Kidney epithelial cell (primary cell): ENCODE measurements at places on chromosomes 12 and 14.

DNA sequence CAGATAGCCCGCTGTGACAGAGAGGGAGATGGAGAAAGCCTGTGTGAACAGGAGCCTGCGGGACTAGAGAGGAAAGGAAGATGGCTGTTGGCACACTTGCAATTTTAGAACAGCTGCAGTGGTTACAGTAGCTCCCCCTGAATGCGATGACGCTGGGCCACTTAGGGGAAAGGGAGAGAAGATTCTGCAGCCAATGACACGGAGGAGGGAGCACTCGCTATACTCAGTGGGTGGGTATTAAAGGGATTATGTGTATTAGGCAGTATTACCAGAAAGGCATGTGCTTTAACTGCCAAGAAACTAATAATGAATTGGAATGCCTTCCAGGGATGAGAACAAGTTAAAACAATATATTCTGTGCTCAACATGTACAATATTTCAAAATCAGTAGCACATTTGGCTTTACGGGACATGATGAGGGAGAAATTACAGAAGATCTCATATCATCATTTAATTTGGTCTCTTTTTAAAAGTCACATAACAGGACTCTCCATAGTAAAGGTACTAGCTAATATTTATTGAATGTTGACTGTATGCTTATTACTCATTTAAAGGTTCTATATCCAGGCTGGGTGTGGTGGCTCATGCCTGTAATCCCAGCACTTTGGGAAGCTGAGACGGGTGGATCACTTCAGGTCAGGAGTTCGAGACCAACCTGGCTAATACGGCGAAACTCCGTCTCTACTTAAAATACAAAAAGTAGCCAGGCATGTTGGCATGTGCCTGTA is 35.9 kb upstream of the FOS start:
- no peak for DNase-seq

GRCh38 chr14:52329678-52330369 is 15.7 kb downstream of the PTGER2 start:
- no peak for DNase-seq

DNA sequence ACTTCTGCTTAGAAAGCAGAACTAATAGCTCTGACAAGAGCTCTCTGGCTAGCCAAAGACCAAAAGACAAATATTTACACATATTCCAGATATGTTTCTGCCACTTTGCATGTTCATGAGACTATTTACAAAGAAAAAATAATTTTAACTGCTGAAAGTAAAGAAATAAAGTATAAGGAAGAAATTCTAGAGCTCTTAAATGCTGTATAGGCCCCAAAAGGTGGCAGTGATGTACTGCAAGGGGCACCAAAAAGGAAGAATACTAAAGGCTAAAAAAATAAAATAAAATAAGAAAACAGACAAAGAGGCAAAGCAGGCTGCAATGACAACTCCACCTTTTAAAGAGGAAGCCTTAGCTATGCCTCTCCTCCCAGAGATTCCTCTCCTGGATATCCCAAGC is 23.0 kb downstream of the KLRK1 start:
- no peak for DNase-seq

- no peak for DNase-seq
Measured at GRCh38 chr14:61811882-61812346, 49.7 kb downstream of the SNAPC1 start.

- no peak for DNase-seq
Measured at GRCh38 chr14:26403760-26404159, 194.1 kb downstream of the NOVA1 start.

- no peak for DNase-seq
Measured at GRCh38 chr12:109831365-109831764, 1.8 kb downstream of the TRPV4 start.

- DNase-seq: no peak
Measured at GRCh38 chr12:104761091-104761490, 197.0 kb downstream of the SLC41A2 start.

- DNase-seq: no peak
Measured at GRCh38 chr14:80356413-80356812, 145.1 kb upstream of the DIO2 start.

DNA sequence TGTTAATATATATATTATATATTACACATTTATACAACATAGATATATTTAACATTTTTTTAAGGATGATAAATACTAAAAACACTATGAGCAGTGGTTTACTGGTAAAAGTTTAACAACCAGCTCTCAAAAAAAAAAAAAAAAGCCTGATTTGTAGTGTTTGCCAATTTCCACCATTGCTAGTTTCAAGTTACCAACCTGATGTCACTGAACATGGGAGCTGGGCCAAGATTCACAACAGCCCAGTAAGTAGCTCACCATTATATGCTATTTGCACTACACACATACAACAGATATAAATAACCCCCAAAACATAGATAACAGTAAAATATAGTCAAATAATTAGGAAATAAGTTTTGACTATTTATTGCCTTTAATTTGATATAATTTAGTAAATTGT is 28.9 kb upstream of the TMX1 start:
- peak; percentile 14 for DNase-seq
